ENCODE measurements at places on chromosomes 11 and 22.

DNA sequence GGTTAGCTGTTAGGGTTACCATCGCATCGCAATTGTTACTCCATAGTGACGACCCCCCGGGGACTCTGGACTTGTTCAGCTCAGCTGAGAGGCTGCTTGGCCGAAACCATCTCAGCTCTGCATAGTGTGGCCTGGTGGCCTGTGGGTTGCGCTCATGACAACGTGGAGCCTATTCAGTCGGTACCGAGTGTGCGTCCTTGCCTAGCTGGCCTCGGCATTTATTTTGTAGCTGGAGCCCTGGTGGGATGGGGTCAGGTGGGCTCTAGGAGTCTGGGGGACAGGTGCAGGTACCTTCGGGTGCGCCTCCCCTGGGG is 13.5 kb downstream of the LRP5 start:
- DNase-seq, result no peak

GRCh38 chr22:36589856-36590255 is 60.9 kb upstream of the EIF3D start:
- DNase-seq, result no peak

DNA sequence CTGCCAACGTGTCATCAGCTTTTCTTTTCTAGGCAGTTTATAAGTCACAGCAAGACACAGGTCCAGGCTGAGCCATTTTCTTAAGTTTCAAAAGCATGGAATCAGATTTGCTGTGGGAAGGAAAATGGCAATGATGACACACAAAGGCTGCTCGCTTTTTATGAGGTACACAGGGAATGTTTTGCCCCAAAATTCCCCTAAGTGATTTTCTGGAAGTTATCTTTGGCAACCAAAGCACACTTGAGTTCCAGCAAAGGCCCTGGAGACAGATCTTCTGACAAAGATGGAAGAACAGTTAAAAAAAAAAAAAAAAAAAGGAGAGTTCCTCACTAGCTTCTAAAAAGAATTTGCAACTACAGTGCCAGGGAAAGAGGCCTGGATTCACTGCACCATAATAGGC is 260.8 kb downstream of the LARGE1 start:
- no peak for DNase-seq

DNA sequence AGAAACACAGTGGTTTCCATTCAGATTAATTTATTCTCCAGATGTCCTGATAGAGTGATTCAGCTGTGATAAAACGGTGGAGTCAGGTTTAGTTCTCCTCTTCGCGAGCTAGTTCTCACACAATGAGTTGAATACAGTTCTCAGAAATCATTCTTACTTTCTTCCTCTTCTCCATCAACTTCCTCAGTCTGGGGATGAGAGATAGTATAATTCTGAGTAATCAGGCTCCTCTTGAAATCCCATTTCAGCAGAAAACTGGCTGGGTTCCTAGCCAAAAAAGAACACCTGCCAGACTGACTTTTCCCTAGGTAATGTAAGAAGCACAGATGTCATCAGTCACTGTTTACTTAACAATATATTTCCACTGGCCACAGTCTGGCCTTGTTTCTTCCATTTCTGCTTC is 76.7 kb downstream of the SVIP start:
- no peak for DNase-seq

GRCh38 chr11:72238040-72238450 is 5.9 kb downstream of the PHOX2A start:
- DNase-seq, result no peak

- no peak for DNase-seq
These were observed 539.1 kb downstream of the FAM181B start for GRCh38 chr11:82194521-82194920.

DNA sequence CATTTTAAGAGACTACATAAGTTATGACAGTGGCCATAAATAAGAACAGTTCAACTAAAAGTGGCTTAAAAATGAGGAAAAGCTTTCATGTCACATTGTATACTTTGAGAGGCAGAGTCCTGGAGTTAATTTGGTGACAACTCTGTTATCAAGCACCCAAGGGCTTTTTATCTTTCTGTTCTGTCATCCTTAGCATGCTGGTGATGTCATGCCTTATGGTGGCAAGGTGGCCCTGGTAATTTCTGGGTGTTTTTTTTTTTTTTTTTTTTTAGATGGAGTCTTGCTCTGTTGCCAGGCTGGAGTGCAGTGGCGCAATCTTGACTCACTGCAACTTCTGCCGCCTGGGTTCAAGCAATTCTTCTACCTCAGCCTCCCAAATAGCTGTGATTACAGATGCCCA is 158.8 kb downstream of the AASDHPPT start:
- DNase-seq, result no peak

DNA sequence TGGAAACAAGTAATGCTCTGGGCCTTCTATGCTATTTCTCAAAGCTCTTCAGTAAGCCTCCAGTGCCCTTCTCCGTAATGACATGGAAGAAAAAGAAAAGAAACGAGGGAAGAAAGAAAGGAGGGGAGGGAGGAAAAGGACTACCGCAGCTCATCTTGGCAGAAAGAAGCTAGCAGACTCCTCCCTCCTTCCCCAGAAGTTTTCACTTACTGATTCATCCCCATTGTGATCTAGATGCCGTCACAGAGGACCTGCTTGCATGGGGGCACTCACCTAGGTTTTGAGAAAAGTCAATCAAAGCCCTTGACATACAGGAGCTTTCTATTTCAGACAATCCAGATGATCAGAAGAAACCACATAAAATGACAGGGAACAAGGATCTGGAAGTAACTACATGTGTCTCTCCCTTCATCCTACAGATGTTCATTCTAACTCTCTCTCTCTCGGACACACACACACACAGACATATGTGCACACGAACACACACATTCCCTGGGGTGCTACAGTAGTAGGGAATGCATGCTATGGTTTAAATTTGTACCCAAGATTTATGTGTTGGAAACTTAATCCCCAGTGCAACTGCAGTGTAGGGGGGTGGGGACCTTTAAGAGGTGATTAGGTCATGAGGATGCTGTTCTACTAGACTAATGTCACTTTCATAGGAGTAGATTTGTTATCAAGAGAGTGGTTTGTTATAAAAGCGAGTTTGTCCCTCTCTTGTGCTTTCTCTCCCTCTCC is 37.6 kb upstream of the RCN1 start:
- no peak for DNase-seq
